Epithelial cell of proximal tubule (primary cell): ENCODE measurements at places on chromosomes 11 and 22.

- peak; percentile 15 for DNase-seq
These were observed 273.3 kb downstream of the BUD13 start for GRCh38 chr11:116499396-116500003.

GRCh38 chr11:121535129-121535796 lies 82.5 kb upstream of the SORL1-AS1 start:
- DNase-seq: no peak

GRCh38 chr11:93248602-93249001 lies 50.8 kb upstream of the SLC36A4 start:
- DNase-seq: no peak

GRCh38 chr22:29871684-29872083 lies 11.3 kb upstream of the MTMR3 start:
- DNase-seq: no peak

- no peak for DNase-seq
These were observed 113.0 kb upstream of the CLMP start for GRCh38 chr11:123308077-123308476.

DNA sequence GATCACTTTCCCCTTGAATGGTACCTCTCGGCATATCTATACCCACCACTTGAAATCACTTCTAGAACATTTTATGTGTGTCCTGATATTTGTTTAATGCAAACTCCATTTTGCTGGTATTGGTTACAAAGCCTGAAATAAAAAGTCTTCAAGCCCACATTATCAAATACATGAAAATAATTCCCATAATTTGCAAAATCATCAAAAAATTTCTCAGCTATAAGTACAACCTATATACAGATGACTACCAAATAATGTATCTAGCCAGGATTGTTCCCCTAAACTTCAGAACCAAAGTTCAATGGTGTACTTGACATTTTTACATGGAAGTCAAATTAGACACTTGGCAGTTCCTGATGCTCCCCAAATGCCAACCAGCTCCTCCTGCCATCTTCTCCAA lies 71.8 kb downstream of the PRCP start:
- DNase-seq: no peak

GRCh38 chr11:58301576-58301975 lies 33.5 kb upstream of the OR10W1 start:
- no peak for DNase-seq

GRCh38 chr11:30741039-30741550 lies 154.9 kb upstream of the MPPED2 start:
- DNase-seq: no peak

- no peak for DNase-seq
These were observed 110.1 kb upstream of the LUZP2 start for GRCh38 chr11:24386546-24387397.

- no peak for DNase-seq
These were observed 4.3 kb downstream of the SBF1 start for GRCh38 chr22:50470491-50470890.
